ENCODE measurements at places on chromosomes 7 and 10.

DNA sequence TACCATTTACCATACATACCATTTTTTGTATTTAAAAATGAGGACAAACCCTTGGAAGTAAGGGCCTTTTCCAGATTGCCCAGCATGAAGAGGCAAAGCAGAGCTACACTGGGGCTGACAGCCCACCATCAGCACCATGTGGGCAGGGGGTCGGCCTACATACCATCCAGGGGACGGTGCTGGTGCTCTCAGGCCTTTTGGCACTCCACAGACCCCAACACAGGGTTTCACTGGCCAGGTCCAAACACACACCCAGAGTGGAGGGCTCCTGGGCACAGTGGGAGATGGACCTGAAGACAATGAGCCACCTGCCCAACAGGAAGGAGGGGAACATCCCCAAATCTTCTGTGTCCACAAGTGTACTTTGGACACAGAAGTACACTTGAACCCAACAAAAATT lies 69.2 kb upstream of the CAMK2B start:
- DNase-seq, result no peak

- DNase-seq, result no peak
These were observed 36.9 kb upstream of the CCDC3 start for GRCh38 chr10:13038391-13038790.

DNA sequence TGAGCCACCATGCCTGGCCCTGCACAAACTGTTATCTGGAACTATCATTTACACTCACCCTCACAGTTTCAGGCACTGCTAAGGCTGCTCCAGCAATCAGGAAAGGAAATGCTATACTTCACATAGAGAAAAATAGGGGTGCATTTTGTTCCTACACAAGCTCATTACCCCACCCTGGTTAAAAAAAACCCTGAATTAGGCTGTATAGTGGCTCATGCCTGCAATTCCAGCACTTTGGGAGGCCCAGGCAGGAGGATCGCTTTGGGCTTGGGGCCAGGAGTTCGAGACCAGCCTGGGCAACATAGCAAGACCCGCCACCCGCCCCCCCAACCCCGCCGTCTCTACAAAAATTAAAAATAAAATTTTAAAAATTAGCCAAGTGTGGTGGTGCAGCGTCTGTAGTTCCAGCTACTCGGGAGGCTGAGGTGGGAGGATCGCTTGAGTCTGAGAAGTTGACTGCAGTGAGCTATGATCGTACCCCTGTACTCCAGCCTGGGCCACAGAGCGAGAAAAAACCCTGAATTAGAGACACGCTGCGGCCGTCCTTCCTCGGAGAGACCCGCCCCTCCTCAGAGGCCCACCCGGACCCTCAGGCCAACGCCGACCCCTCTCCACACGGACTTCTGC lies 539 bp downstream of the PTCD1 start:
- no peak for DNase-seq

GRCh38 chr10:18157881-18158280 lies 17.7 kb downstream of the CACNB2 start:
- no peak for DNase-seq

DNA sequence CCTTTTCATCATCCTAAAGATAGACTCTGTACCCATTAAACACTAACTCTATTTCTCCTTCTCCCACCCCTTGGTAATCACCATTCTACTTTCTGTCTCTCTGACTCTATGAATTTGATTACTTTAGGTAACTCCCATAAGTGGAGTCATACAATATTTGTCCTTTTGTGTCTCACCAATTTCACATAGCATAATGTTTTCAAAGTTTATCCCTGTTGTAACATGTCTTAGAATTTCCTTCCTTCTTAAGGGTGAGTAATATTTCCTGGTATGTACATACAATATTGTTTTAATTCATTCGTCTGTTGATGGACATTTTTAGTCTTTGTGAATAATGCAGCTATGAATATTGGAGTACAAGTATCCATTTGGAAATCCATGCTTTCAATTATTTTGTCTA lies 50.9 kb upstream of the CDCA7L start:
- no peak for DNase-seq

GRCh38 chr7:23955145-23955544 lies 245.1 kb downstream of the STK31 start:
- DNase-seq, result no peak

- DNase-seq, result no peak
These were observed 41.1 kb downstream of the ZNF248 start for GRCh38 chr10:37816290-37816689.

- DNase-seq, result no peak
These were observed 72.7 kb downstream of the ELFN1 start for GRCh38 chr7:1742555-1743303.

GRCh38 chr10:124918906-124919305 lies 23.0 kb upstream of the ZRANB1 start:
- DNase-seq, result no peak

DNA sequence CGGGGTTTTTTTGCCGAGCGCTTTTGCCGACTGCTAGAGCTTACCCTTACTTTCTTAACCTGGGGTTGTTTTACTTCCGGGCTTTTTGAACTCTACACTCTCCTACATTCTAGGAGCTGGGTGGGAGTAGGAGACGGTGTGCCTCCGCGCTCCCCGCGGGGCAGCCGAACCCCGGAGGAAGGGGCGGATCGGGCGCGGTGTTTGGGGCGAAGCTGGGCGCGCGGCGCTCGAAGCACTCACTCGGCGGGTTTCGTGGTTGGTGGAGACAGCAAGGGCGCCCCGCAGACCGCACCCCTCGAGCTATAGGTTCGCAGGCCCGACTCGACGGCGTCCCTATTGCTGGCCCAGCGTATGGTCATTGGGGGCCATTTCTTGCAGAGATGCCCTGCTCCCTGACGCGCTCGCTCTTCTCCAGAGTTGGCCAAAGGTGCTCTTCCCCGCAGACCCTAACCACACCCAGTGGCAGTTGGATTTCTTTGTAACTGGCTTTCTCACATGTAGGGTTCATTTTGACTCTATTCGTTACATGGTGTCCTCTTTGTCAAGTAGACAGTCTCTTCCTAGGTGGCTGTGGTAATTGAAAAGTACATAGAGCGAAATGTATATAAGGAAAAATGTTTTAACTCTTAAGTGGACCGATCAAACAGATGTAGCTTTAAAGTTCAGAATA lies 364 bp downstream of the ZNF518A start:
- DNase-seq, result peak; percentile 76

GRCh38 chr10:91043173-91043910 lies 122.5 kb upstream of the ANKRD1 start:
- DNase-seq, result no peak

DNA sequence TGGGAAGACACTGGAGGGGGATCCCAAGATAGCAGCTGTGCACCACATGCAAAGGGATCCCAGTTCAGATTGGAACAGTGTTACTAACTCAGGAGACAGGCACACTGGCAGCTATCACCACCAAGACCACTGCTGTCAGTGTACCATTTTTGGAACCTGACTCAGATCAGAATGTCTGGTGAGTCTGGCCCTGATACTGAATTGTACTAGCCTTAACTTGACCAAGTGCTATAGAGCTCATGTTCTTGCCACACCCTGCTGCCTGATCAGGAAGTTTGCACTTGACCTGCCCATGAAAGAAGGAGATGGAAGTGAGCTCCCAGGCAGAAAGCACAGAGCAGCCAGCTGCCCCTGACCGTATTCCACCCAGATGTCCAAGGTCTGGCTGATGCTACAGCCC lies 4.8 kb upstream of the PRRT4 start:
- no peak for DNase-seq

- DNase-seq, result peak; percentile 21
These were observed 29.4 kb upstream of the JAKMIP3 start for GRCh38 chr10:132036153-132036886.

DNA sequence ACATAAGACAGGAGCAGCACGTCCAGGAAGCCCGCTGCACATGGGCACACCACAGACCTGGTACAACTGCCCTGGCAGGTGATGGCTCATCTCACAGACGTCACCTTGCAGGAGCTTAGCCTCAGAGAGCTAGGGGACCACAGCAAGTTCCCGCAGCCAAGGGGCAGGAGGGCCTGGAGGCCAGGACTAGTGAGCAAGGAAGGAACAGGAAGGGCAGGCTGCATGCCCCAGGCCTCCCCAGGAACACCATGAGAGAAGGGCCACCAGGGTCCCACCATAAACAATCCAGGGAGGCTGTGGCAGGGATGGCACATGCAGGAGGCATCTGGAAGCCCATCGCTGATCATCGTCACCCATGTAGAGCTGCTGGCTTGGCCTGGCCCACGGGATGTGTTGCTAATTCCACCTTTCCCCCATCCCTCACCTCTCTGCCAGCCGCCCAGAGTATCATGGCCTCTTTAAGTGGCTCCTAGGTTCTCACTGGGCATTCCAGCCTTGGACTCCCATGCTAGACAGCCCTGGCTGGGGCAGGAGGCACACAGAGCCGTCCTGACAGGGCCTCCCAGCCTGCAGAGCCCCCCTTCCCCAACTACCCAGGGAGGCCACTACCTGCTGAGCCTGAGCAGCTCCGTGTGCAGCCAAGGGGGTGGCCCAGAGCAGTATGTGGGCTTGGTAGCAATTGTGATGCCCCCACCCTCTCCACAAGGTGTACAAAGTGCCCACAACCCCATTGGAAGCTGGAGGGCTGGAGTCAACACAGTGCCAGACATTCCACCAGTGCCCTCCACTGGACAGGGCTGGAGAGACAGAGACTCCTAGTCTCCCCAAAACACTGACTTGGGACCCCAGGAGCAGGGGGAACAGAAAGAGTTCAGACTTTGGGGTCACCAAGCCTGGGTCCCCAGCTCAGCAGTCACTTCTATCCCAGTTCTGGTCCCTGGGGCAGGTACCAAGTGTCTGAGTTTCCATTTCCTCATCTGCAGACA lies 35.5 kb downstream of the GRID1 start:
- no peak for DNase-seq

DNA sequence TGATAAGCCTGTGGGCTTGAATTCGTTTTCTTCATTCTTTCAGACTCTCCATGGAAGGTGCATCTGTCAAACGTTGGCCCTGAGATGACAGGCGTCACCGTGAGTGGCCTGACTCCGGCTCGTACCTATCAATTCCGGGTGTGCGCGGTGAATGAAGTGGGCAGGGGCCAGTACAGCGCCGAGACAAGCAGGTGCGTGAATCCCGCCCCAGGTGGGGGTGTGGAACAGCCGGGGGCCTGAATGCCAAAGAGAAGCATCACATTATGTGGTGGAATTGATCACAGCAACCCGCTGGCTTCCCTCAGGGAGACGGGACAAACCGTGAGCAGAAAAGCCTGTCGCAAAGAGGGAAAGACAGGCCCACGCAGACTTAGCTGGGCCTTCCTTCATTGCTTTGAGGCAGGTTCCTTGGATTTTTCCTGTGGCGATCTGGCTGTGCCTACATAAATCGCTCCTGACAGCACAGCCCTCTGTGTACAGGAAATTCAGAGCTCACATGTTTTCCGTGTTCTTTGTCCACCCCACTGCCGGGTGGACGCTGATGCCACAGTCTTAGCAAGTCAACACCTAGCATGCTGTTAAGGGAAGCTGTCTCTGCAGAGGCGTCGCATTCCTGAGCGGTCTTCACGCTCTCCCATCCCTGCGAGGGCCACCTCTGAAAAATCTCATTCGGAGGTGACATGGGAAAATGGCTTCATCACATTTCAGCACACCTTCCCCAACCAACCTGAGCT lies 671.0 kb upstream of the FOXK1 start:
- DNase-seq, result no peak
